Heart left ventricle (tissue), 16 donors: ENCODE measurements at places on chromosomes 13 and 19. TPM values are rescaled to one million over a fixed set of nuclear protein-coding genes. Genes with fewer than 3 reads are reported as not detected.
A peak's percentile ranks its signal among the peaks of the same experiment; 100 is the strongest.

DNA sequence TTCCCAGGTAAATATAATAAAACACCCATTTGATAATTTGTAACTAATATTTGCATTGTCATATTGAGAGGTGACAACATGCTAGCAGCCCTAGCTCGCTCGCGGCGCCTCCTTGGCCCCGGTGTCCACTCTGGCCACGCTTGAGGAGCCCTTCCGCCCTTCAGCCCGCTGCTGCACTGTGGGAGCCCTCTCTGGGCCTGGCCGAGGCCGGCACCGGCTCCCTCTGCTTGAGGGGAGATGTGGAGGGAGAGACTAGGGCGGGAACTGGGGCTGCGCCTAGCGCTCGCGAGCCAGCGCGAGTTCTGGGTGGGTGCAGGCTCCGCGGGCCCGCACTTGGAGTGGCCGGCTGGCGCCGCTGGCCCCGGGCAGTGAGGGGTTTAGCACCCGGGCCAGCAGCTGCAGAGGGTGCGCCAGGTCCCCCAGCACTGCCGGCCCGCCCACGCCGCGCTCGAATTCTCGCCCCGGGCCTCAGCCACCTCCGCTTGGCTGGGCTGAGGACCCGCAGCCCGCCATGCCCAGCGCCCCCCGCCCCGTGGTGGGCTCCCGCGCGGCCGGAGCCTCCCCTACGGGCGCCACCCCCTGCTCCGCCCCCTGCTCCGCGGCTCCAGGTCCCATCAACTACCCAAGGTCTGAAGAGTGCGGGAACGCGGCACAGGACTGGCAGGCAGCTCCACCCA, 594.4 kb downstream of the SLITRK6 start:
- no peak for DNase-seq

The PSG1 gene
- not detected for total RNA-seq

GRCh38 chr13:26658448-26659385, 101.2 kb downstream of the WASF3 start:
- no peak for DNase-seq

The ZNF534 gene
- total RNA-seq, result 0.47 TPM

The CDC42EP5 gene
- 13.5 TPM for total RNA-seq

- DNase-seq, result peak; percentile 28
Measured at GRCh38 chr13:39481491-39481890, 121.5 kb downstream of the LHFPL6 start.

GRCh38 chr13:20142927-20143480, 17.8 kb downstream of the GJA3 start:
- DNase-seq, result no peak

- DNase-seq, result no peak
Measured at GRCh38 chr19:13122275-13122878, 4.3 kb downstream of the NACC1 start.

GRCh38 chr13:71488201-71488600, 378.8 kb downstream of the DACH1 start:
- DNase-seq, result no peak

The GAPDHS gene
- total RNA-seq, result not detected

DNA sequence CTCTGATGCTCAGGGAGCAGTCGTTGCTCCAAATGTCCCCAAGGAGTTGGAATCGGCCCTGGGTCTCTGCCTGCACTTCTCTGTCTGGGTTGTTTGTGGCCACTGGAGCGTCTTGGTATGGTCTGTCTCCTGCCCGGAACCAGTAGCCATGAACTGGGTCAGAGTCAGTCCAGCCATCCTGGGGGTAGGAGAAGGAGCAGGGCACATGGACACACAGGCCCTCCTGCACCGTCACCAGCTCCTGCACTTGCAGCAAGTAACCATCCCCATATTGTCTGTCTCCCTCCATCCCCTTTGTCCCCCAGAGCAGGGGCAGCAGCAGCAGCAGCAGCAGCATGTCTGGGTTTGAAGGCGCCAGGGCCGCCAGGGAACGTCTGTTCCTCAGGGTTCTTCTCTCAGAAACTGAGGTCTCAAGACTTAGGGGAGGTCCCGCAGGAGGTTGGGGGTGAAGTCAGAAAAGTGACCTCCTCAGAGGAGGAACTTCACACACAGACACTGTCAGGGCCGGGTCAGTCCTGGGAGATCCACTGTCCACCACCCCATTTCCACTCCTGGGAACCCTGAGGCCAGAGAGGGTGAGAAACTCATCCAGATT, at the start of gene SIGLEC8:
SIGLEC8 (minus strand) TSS at position 404 of the 595 bp plus-strand sequence; CDS start at position 337, 67 bp downstream.
- no peak for DNase-seq

- DNase-seq, result no peak
Measured at GRCh38 chr13:71861769-71862458, 5.1 kb downstream of the DACH1 start.

GRCh38 chr19:54047616-54048015, 16.1 kb downstream of the VSTM1 start:
- DNase-seq, result no peak

- DNase-seq, result no peak
Measured at GRCh38 chr13:113045251-113046127, 60.1 kb upstream of the F7 start.

- DNase-seq, result no peak
Measured at GRCh38 chr13:110912651-110913051, 2.2 kb downstream of the ANKRD10 start.
